CD8-positive, alpha-beta T cell (primary cell): ENCODE measurements at places on chromosomes 12 and 14.

DNA sequence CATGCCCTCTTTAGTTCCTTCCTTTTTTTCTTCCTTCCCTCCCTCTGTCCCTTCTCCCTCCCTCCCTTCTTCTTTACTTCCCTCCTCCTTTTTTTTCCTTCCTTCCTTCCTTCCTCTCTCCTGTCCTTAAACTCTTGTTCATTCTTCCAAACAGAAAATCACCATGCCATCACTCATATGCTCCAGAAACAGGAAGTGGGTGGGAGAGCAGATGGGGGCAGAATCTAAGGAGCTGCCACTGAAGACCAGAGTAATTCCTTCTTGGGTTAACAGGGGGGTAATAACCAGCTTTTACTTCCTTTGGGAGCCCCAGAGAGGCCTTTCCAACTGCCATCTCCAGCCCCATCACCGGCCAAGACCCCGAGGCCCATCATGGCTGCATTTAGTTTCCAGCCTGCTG is 51.2 kb downstream of the SVOP start:
- DNase-seq = no peak

DNA sequence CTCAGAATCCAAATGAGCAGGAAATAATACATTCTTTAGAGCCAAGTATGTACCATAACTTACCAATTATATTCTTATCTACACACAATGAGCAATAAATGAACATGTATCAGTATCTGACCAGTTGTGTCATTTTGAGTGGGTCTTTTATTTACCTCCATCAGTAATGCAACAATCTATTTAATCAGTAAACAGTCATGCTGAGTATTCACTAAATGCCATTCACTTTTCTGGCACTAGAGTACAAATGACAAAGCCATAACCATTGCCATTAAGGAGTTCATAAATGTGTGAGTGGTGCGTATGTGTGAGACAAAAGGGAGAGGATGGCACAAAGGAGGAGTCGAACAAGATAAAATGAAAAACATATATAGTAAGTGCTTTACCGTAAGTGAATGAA is 1.5 kb upstream of the STRAP start:
- no peak for DNase-seq

DNA sequence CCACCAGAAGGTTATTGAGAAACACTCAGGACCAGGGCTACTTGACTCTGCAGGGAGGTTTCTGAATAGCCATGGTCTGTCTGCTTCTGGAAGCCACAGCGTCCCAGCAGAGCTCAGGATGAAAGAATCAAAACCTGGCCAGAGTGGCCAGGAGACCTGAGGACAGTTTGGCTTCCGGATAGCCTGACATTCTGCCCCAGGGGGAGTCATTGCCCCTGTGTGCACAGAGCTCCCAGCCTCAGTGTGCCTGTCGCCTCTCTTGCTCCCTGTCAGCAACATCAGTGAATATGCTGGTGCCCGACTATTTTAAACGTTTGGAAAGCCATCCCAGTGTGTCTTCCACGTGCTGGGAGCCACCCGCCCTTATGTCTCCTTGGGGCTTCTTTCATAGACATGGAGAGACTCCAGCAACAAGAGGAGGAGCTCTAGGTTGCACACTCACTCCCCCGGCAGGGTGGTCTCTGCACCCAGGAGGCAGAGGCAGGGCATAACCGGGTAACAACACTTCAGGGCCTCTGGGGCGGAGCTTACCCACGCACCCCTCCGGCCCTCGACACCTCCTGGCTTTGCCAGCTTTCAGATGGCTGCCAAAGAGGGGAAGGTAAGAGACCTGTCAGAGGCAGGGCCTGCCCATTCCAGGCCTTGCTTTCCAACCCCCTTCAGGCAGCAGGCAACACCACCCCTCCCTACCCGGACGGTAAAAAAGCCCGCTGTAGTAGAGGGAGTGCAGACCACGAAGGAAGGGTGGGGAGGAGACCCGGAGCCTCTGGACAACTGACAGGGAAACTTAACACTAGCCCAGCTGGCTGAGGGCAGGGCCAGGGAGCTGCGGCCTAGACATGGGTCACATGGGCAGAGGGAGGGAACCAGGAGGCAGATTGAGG is 19.0 kb upstream of the SLC6A12 start:
- no peak for DNase-seq

GRCh38 chr12:5514545-5514944 is 82.6 kb downstream of the NTF3 start:
- DNase-seq = no peak

DNA sequence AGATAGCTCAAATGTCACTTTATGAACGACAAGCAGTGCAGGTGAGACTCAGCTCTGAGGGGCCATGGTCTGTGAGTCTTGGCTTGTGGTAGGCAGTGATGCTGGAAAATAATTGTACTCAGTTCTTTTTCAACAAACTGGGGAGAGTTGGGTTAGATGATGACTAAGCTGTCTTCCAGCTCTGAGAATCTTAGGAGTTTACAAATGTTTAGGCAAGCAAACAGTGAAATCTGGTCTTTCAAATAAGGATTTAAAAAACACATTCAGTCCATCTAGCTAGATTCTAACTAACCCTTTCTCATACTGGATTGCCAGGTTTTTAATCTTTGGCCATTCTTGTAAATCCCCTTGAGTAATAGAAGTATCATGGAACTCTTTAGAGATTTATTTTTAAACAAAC is 3.4 kb downstream of the PHC1 start:
- no peak for DNase-seq
